Activated CD4-positive, alpha-beta T cell treated with anti-CD3 and anti-CD28 coated beads, Interleukin-2, amount 50 U/mL, for 4 hours (primary cell): ENCODE measurements at places on chromosomes 6 and 20.

DNA sequence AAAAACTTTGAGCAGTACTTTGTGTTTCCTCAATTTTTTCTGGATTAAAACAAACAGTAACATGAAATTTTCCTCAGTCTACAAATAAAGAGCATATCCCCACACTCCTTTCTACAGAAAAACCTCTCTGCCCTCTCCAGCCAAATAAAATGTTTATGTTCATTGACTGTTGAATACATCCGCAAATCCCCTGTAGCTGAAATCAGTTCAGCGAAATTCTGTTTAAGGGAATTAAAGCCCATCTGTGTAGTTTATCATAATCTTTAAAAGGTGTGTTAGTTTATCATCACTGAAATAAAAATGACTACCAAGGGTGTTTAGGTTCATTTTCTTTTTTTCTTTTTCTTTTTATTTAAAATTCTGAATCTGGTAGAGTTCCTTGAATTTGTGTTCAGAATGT, 157.8 kb upstream of the RUNX2 start:
- no peak for DNase-seq

- DNase-seq = no peak
Observed at GRCh38 chr20:13681248-13682125, 42.8 kb upstream of the TASP1 start.

GRCh38 chr20:63402181-63402859, 41.2 kb upstream of the CHRNA4 start:
- DNase-seq = no peak

DNA sequence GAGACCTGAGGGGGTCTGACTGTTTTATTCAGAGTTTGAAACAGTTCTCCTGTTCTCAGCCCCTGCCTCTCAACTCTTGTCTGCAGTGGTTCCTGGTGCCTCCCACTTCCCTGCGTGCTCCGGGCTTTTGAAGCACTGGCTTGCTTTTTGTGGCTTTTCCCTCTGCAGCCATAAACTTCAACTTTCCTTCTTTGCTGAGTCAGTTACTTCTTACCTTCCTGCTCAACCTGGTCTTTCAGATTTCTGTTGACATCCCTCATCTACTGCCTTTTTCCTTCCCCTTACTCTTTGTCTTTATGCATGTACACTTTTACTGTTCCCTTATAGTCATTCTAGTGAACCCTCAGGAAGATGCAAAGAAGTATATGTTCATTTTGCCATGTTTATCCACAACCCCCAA, 57.4 kb downstream of the ASXL1 start:
- DNase-seq = no peak

GRCh38 chr6:40152701-40153436, 218.6 kb upstream of the MOCS1 start:
- DNase-seq = no peak

DNA sequence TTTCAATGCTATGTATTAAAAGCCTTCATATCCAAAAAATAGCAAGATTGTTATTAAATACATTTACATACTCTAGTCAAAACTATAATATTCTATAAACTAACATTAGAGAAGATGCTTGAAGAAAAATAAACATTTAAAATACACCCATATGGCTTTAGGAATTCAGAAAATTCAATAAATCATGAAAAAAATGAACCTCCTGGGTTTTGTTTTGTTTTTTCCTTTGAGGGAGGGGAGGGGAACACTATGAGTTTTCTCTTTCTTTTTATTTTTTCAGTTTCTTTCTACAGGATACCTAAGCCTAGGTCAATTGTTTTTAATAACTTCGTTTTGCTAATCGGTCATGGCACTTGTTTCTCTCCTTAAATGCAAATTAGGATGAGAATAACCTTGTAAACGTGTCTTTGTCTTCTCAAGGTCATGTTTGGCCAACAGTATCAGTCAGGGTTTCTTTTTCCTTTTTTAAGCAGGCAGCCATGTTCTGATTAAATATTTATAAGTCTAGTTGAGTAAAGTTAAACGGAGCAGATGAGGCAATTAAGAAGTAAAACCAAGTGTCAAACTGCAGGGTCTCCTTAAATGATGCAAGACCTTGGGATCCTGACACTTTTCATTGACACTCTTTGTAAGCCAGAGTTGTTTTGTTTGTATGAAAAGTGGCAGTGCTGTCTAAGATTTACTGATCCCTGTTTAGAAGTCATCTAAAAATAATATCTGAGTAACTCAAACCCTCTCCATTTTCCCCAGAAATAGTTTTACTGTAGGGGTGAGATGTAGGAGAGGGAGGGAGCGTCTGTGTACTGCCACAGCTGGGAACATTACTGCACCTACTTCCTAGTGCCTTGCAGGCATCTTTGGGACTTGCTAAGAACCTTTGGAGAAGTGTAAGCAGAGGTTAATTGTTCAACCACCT, 392.3 kb downstream of the PLCB1 start:
- no peak for DNase-seq

DNA sequence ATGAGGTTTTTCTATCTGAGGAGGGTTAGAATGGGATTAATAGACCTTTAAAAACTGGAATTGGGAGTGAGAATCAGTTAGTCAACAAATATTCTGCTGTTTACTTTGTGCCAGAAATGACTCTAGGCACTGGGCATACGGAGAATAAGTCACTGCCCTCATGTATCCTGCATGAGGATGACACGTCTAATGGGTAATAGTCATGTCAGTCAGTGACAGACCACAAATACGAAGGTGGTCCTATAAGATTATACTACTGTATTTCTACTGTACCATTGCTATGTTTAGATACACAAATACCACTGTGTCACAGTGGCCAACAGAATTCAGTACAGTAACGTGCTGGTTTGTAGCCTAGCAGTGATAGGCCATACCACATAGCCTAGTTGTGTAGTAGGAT, 30.7 kb downstream of the ZFAND3 start:
- DNase-seq = no peak

GRCh38 chr6:159012201-159012600, 12.2 kb upstream of the RSPH3 start:
- DNase-seq = no peak

GRCh38 chr20:50459124-50459918, 50.9 kb upstream of the PTPN1 start:
- no peak for DNase-seq

GRCh38 chr6:38161754-38162492, 342.4 kb downstream of the ZFAND3 start:
- DNase-seq = no peak

DNA sequence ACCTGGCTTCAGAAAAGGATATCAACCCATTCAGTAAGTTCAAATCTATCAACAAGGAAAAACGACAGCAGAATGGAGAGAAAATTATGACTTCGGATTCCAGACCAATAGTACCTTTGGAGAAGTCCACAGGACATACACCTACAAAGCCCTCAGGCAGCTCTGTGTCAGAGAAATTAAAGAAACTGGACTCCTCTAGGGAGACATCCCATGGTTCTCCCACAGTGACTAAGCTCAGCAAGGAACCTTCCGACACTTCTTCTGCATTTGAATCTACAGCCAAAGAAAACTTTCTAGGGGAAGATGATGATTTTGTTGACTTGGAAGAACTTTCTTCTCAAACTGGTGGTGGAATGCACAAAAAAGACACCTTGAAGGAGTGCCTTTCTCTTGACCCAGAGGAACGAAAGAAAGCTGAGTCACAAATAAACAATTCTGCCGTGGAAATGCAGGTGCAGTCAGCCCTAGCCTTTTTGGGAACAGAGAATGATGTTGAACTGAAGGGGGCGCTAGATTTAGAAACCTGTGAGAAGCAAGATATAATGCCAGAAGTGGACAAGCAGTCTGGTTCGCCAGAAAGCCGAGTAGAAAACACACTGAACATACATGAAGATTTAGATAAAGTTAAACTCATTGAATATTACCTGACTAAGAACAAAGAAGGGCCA, 67.4 kb upstream of the HINT3 start:
- no peak for DNase-seq

DNA sequence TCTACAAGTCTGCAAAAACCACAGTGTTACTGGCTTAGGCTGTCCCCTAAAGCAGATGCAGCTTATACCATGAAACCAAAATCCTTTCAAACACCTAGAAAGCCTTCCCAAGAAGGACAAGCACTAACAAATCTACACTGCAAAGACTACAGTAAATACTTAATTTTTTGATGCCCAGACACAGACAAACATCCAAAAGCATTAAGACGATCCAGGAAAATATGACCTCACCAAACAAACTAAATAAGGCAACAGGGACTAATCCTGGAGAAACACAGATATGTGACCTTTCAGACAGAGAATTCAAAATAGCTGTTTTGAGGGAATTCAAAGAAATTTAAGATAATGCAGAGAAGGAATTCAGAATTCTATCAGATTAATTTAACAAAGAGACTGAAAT, 423.5 kb downstream of the COL12A1 start:
- DNase-seq = no peak

- no peak for DNase-seq
Observed at GRCh38 chr6:37013516-37014491, 8.3 kb downstream of the FGD2 start.

- DNase-seq = no peak
Observed at GRCh38 chr6:85050149-85050548, 285.8 kb upstream of the TBX18 start.

DNA sequence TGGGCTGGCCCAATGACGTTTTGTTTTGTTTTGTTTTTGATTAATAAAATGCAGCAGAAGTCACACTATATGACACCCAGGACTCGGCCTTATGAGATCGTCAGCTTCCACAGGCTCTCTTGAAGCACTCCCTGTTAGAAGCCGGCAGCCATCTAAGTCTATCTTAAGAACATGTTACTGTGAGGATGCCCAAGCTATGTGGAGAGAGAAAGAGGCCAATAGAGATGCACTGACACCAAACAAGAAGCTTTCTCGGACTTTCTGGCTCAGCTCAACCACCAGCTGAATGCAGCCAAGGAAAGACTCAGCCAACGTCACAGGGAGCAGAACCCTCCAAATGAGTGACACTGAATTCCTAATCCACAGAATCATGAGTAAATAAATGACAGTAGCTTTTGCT, 14.0 kb downstream of the SGK1 start:
- DNase-seq = no peak

- no peak for DNase-seq
Observed at GRCh38 chr20:5642155-5642981, 107.8 kb upstream of the SHLD1 start.

GRCh38 chr20:21573259-21573658, 59.4 kb upstream of the NKX2-2 start:
- no peak for DNase-seq

GRCh38 chr6:34390531-34391472, 1.7 kb downstream of the NUDT3 start:
- DNase-seq = no peak

GRCh38 chr20:25637247-25637646, 13.4 kb upstream of the NANP start:
- DNase-seq = no peak

GRCh38 chr6:90195094-90195829, 101.4 kb downstream of the BACH2 start:
- no peak for DNase-seq

GRCh38 chr6:127458817-127459216, 372 bp downstream of the KIAA0408 start:
- no peak for DNase-seq

DNA sequence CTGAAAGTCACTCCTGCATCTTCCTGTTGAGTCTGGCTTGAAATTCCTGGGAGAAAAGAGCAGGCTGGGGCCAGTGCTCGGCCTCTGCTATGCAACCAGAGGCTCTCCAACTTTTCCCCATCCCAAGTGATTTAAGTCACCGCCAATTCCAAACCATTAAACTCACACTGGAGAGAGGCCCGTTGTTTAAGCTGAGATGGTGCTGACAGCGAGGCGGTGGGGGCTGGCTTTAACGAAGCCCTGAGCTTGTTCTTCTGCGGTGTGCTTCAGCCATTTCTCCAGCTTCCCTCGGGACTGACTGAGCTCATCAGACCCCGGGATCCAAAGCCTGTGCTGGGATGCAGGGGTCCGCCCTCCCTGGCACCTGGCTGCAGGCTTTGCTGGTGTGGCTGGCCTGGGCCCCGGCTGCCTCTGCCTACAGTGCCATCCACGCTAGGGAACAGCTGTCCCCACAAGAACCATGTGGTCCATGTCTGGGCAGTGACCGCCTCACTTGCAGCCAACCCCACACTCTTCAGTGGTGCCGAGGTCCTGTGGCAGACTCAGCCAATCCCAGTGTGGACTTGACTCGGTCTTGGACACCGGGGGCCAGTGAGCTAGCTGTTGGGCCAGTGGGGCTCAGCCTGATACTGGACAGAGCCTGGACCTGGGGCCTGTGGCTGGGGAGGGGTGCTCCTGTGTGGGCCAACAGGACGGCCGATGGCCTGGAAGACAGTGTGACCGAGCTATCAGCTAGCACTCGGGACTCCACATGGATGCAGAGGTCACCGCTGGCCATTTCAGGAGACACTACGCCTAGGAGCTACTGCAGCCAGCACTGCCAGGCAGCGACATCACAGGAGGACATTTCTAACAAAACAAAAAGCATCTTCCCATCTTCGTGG, 21.2 kb downstream of the RAMACL start:
- no peak for DNase-seq

- no peak for DNase-seq
Observed at GRCh38 chr6:79184086-79184485, 50.4 kb downstream of the HMGN3 start.

DNA sequence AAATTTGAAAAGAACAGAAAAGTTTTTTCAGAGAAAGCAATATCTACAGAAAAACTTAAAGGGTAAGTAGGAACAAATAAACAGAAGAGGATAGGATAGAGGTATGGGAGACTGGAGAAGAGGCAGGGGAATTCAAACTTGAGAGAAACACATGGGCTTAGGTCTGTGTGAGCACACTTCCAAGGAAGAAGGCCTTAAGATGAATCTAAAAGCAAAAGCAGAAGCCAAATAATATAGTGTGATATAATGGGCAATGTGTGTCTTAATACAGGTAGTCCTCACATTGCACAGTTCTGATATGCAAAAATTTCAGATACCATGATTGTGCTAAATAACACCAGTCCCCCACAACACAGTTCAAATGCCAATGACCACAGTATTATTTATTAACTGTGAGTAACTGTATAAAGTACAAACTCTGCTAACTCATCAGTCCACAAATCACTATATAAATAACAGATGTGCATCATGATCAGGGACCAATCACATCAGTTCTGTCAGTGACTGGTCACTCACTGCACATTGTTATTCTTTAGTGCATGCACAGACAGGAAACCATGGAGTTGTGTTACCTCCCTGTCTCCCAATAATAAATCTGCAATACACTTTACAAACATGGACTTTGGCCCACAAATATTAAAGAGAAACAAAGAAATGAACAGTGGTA, 18.6 kb downstream of the SNX14 start:
- DNase-seq = no peak

GRCh38 chr6:25138233-25138933, 140.8 kb upstream of the CARMIL1 start:
- peak; percentile 57 for DNase-seq

DNA sequence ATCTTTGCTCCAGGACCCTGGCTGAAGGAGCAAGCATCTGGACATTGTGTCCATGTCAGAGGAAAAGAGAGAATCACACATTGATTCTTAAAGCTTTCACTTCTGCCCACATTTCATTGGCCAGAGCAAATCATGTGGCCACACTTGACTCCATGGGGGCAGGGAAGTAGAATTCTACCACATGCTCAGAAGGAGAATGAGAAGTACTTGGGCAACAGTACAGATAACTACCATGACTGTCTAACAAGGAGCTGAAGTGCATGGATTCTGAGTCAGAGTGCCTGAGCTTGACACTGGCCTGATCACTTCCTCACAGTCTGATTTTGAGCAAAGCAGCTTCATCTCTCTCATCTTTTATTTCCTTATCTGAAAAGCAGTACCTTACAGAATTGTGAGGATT, 38.6 kb downstream of the GHRH start:
- DNase-seq = no peak
